NT2/D1 (cell line): ENCODE measurements at places on chromosomes 4 and X.

- DNase-seq = no peak
Observed at GRCh38 chrX:116010939-116011338, 159.6 kb upstream of the AGTR2 start.

DNA sequence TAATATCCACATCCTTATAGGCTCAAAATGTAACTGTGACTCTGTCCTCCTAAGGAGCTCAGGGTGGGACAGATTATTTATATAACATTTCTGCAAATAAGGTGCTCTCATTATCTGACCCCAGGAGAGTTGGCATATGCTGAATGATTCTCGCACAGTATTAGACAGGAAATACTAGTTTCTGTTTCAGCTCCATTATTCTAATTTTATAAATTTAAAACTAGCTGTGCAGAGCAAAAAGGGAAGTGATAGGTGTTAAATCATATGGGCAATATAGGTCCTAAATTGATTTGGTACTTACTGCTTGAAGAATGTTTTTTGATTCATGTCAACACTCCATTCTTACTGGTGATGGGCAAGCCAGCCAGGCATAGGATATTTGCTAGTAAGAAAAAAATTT lies 141.5 kb downstream of the GLRA2 start:
- DNase-seq = no peak

DNA sequence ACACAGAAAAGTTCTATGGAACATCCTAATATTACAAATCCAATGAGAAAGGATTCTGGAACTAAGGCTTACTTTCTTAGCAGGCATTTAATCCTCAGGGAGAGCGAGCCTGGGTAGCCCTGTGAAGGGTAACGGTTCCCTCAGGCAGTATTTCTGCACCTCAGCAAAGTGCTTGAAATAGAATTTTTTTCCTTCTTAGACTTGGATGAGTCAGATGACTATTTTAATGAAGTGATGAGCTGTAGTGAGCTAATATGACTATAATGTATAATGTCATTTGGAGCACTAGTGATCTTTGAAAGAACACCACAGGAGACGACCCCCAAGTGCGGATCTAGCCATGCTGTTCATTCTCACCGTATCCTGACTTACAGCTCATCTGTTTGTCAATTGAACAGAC lies 493.0 kb upstream of the FAM241A start:
- DNase-seq = no peak

GRCh38 chr4:1133033-1133432 lies 19.7 kb upstream of the RNF212 start:
- DNase-seq = no peak

- DNase-seq = no peak
Observed at GRCh38 chrX:25503826-25504225, 488.1 kb upstream of the ARX start.

- no peak for DNase-seq
Observed at GRCh38 chrX:13755254-13755653, 20.7 kb downstream of the OFD1 start.

DNA sequence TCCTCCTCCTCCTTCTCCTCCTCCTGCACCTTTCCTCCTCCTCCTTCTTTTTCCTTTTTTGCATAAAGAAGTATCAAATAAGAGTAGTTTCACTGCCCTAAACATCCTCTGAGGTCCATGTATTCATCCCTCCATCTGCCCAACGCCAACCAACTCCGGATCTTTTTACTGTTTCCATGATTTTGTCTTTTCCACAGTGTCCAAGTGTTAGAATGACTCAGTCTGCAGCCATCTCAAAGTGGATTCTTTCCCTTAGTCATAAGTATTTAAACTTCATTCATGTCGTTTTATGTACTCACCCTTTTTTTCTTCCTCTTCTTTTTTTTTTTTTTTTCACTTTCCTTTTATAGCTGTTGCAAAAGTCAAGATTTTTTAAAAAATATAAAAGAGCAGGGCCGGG lies 12.9 kb downstream of the CSF2RA start:
- DNase-seq = no peak

DNA sequence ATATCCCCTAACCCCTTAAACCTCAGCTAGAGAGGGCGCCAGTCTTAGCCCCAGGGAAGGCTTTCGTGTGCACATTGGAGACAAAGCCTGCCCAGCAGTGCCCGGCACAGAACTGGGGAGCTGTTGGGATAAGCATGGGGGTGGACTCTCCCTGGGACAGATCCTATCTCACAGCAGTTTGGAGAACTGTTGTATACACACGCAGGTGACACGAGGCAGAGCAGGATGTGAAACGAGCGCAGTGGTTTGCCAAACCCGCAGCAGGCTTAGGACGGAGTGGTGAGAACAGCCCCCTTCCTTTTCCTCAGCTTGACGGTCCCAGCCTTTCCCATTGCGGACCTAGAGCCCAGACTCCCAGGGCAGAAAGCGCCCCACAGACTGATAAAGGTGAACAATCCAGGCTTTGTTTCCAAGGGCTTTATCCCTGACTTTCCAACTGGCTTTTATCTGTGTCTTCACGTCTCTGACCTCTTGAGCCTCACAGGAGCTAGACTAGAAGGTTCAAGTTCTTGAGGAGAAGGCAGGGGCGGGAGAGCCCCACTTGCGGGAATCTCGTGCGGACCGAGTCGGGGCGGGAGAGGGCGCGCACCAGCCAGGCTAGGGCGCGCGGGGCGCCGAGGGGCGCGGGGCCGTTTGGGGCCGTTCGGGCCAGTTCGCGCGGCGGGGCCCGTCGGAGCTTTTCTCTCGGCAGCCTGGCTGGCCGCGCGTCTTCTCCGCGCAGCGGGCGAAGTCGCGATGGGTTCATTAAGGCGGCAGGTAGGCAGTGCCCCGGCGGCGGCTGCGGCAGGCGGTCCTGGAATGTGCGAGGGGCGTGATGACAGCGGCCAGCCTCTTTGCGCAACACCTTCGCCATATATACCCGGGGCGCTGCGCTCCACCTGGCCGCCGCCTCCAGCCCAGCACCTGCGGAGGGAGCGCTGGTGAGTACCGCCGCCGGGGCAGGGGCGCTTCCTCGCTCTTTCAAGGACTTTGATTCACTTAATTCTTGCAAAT lies at the start of gene SLC34A2:
SLC34A2 (plus strand) TSS at position 881 of the 993 bp plus-strand sequence. CDS start 6,650 bp downstream, outside the sequence.
- DNase-seq = no peak

GRCh38 chrX:39903343-39903742 lies 194.4 kb downstream of the BCOR start:
- DNase-seq = no peak

DNA sequence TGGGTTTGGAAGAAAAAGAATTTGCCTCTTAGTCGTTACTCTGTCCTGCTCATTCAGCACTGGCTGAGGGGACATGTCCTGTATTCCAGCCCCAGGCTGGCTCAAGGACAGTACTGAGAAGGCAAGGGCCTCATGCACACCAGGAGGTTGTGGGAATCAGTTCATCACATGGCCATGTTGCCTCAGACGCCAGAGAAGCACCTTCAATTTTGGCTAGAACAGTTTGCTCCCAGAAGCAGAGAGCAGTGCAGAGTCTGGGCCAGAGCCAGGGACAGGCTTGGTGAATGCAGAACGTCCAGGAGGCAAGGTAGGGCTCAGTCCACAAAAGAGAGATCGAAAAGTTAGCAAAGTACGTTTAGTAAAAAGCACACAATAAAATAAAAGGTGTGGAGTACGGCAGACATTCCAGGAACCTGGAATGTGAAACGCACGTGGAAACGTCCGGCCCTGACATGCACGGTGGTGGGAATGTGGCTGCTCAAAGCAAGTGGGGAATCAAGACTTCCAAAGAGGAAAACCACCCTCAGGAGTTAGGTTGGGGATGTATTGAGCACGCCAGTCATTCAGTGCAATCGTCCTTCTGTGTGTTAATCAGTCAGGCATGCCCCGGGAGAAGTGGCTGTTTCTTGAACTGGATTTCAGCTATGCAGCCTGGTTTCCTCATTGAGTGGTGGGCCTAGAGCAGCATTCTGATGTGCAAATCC lies 1.2 kb upstream of the SLC2A9 start:
- no peak for DNase-seq

DNA sequence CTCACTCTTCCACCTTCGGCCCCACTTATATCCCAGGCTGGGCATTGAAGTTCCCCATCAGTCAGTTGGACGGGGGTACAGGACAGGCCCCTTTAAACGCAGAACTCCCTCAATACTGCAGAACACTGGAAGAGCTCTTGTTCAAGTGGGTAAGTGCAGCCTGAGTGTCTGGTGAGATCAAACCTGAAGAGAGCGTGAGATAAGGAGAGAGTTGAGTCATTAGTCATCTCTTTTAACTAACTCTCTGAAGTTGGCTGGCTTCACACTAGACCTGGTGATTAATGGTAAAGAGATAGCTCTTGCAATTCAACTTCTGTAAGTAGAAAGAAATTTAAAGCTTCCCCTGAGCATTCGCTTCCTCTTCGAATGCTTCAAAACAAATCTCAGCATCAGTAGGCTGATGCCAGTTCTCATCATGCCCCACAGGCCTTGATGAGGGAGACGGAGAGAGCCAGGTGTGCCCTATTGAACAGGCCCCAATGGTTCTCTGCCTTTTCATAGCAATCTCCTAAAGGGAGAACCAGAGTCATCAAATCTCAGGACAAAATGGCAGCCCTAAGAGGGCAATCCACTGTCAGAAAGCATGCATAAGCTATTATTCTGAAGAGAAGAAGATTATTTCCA lies 41.0 kb upstream of the JADE1 start:
- DNase-seq = no peak

- no peak for DNase-seq
Observed at GRCh38 chr4:122012735-122013134, 60.9 kb upstream of the TRPC3 start.

- DNase-seq = no peak
Observed at GRCh38 chrX:131317326-131317725, 28.2 kb upstream of the IGSF1 start.

GRCh38 chrX:23773601-23774175 lies 9.3 kb upstream of the SAT1 start:
- no peak for DNase-seq

DNA sequence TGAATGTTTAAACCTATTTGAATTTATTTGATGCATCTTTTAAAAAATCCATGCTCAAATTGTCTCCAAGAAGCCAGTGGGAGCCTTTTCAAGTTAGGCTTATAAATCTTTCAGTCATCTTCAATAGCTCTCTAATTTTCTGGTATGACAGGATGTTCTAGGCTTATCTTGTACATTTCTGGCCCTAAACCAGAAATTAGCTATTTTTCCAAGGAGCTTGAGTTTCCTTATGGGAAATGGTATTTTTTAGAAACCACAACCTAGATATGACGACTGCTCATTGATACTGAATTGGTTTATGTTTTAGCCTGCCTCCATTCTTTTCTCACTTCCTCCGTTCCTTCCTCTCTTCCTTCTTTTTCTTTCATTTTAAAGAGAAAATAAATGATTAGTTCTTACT lies 172.3 kb downstream of the SPRY1 start:
- no peak for DNase-seq

GRCh38 chrX:123960956-123961267 lies 594 bp upstream of the STAG2 start:
- no peak for DNase-seq

DNA sequence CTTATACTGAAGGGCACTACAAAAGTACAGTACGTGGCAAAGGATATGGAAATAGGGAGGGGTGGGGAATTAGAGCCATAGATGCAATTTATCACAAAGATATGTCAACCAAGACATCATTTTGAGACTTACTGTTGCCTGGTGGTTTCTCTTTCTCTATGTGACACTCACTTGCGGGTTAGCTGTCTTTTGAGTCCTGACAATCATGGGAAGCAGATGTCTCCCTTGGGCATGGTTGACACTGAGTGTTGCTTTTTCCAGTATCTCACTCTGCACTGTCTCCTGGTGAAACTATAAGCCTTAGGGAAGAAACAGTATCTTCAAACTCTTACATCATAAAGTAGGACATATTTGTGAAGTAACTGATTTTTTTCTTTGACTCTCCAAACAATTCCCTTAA lies 383.5 kb upstream of the LCORL start:
- no peak for DNase-seq

- DNase-seq = no peak
Observed at GRCh38 chrX:17986977-17987376, 125.9 kb upstream of the RAI2 start.

- DNase-seq = no peak
Observed at GRCh38 chr4:113620032-113620431, 141.5 kb downstream of the CAMK2D start.

DNA sequence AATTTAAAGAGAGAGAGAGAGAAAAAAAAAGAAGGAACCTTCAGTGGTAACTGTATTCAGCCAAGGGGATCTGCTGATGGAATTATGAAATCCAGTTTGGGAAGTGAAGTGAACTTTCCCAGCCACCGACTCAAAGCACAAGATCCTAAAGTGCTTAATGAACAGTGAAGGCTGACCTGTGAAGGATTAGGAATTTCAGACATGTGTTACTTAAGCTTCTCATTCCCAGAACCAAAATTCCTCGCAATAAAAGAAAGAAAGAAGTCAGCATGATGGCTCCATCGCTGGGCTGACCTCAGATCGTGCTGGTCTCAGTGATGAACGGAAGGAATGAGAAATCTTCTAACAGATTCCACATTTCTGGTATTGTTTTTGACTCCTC lies 135.2 kb downstream of the ARSF start:
- no peak for DNase-seq

- DNase-seq = no peak
Observed at GRCh38 chr4:62914758-62915157, 1494.5 kb downstream of the TECRL start.

- DNase-seq = no peak
Observed at GRCh38 chr4:128461291-128462102, 173.9 kb upstream of the PGRMC2 start.

DNA sequence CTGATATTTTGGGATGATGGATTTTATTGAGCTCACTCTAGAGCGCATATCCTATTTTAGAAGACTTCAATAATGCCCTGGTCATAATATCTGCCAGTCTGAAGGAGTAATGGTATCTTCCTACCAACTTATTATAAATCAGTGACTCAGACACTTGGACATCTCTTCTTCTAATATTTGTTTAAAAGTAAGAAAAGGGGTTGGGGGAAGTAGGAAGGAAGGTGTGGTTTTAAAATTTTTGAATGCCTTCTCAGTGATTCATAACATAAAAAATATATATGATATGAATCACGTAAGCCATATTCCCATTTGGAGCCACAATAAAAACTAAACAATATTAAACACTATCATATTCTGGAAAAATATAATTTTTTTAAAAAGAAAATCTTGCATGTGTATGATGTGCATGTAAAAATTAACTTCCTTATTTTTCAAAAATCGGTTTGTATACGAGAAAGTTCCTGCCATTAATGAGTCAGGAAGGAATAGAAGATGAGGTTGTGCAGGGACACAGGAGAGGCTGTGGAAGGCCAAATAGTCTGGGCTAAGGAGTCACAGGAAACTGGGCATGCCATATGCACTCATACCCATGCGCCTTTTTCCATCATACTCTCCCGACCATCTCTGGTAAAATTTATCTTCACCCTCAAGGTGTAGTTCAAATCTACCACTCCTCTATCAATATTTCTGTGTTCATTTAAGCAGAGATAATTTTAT lies 286.5 kb downstream of the EPHA5 start:
- no peak for DNase-seq

GRCh38 chr4:24476282-24476681 lies 108.1 kb downstream of the DHX15 start:
- DNase-seq = no peak

GRCh38 chr4:158599150-158599549 lies 72.5 kb downstream of the C4orf46 start:
- DNase-seq = no peak

DNA sequence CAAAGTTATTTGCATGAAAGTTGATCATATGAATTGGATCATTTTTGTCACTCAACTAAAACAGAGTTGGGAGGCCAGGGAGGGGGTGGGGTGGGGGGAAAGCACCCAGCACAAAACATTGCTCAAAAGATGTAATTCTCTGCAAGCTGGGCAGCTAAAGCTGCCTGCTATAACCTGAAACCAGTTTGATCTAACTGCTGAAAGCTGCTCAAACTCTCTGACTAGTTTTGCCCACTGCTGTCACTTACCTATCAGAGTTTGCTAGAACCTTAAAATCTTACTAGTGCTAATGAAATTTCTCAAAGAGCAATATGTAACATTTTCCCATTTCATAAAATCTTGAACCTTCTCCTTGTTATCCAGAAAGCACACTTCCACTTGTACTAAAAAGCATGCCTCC lies 10.4 kb downstream of the CXCL8 start:
- no peak for DNase-seq
